ENCODE measurements at places on chromosomes 2 and 18. TPM values are rescaled to one million over a fixed set of nuclear protein-coding genes. Genes with fewer than 3 reads are reported as not detected.

DNA sequence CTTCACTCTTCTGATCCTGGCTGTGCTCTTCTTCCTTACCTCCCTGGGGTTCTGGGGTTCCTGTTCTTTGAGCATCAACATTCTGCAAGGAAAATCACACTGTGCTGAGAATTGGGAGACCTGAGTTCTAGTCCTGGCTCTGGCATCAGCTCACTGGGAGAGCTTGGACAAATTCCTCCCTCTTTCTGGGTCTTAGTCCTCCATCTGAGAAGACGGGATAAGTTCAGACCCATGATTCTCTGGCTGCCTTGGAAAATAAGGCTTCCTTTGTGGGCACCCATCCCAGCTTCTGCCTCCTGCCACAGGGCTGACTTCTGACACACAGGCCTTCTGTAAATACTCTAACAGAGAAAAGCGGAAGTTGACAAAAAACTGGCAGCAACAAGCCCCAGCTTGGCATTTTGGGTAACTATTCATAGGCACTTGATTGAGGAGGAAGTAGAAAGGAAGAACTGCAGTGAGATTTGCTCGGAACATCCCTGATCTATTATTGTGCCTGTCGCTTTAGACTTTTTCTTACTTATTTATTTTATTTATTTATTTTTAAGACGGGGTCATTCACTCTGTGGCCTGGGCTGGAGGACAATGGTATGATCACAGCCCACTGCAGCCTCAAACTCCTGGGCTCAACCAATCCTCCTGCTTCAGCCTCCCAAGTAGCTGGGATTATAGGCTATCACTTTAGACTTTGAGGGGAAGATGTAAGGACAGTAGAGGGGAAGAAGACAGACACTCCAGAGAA lies 7.9 kb downstream of the PCBP1 start:
- peak; percentile 84 for DNase-seq

- no peak for DNase-seq
These were observed 114.0 kb downstream of the SP3 start for GRCh38 chr2:173851141-173851641.

- peak; percentile 41 for DNase-seq
These were observed 32.0 kb downstream of the CENPO start for GRCh38 chr2:24824966-24825882.

DNA sequence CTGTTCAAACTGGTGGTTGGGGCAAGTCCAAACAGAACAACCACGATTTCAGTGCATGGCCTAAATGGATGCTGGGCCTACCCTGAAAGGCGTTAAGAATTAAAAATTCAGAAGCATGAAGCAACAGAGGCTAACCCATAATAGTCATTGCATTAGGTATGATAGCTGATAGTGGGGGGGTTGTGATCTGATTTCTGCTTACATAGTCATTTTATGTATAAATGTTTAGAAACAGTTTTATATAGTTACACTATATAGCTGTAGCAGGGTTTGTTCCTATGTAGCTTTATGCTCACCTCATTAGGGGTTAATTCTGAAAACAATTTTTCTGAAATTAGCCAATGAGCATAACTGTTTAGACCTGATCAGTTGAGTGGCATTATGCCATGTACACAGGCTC lies 9.6 kb downstream of the TAF1B start:
- no peak for DNase-seq

DNA sequence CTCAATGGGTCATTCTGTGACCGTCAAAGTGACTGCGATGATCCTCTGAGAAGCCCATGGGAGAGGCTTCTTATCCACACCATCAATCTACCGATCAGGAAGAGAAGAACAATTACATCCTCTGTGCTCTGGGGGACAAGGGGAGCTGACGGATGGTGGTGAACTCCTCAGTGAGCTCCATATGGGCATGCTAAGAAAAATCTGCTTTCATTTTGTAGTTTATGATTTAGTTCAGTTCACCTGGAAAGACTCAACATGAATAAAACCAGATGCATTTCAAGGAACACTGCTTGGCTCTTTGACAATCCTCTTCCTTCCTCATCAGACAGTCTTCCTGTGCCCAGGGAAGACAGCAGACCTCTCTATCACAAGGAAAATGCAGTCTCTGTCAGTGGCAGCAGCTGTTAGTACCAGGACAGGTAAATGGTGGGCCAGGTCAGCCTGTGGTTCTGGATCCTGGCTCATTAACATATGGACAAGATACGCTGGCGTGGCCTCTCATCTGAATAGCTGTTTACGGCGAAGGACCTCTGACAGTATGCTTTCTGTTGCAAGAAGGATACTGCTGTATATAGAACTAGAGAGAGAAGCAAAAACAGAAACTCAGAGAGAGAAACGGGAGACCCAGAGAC lies 176.9 kb downstream of the BCL2 start:
- DNase-seq = no peak

GRCh38 chr2:99689145-99689742 lies 199.4 kb upstream of the REV1 start:
- no peak for DNase-seq

DNA sequence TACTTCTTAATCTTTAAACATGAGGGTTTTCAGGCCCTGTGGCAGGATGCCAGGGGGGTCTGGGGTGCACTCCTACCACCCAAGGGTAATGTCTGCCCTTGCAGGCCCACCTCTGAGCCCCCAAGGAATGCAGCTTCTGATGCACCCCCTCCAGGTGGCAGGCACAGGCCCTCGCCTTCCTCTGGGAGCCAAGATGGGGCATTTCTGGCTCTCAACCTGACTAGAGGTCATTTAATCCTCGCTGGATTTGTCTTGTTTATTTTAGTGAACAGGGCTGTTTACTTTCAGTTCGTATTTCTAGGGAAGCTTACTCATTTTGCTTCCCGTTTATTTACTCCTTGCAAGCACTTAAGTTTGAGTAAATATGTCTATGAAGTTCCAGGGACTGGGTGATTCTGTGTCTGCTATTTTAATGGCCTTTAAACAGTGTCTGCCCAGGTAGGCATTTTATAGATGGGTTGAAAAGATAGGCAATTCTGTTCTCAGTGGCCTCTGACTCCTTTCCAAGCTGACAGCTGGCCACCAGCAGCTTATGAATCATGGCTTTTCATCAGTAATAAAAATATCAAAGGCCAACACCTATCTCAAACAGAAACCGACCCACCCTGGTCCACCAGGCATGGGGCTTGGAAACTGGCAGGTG lies 11.1 kb upstream of the DNPEP start:
- no peak for DNase-seq

DNA sequence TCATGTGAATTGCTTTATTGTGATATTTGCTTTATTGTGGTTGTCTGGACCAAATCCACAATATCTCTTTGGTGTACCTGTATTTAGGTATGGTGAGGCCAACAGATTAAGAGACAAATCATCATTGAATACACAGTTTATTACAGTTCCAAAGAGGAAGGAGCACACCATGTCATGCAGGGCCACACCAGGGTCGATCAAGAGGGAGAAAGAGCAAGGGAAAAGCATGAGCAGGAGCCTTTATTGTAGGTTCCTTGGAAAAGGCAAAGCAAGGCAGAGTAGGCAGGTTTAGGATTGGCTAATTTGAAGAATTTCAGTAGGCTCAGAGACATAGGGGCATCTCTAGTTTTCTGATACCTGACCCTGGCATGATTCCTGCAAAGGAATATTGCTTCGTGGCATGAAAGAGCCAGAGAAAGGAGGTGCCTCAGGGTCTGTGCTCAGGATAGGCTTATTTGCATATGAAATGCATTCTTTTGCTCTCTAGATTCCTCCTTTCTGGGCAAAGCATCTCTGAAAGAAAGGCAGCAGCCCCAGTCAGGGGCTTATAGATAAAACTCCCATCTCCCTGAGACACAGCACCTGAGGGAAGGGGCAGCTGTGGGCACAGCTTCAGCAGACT lies 214.2 kb upstream of the ERBB4 start:
- no peak for DNase-seq

- peak; percentile 51 for DNase-seq
These were observed 49.1 kb downstream of the POMC start for GRCh38 chr2:25119263-25119662.

- no peak for DNase-seq
These were observed 443.3 kb downstream of the SOCS6 start for GRCh38 chr18:70732188-70732587.

DNA sequence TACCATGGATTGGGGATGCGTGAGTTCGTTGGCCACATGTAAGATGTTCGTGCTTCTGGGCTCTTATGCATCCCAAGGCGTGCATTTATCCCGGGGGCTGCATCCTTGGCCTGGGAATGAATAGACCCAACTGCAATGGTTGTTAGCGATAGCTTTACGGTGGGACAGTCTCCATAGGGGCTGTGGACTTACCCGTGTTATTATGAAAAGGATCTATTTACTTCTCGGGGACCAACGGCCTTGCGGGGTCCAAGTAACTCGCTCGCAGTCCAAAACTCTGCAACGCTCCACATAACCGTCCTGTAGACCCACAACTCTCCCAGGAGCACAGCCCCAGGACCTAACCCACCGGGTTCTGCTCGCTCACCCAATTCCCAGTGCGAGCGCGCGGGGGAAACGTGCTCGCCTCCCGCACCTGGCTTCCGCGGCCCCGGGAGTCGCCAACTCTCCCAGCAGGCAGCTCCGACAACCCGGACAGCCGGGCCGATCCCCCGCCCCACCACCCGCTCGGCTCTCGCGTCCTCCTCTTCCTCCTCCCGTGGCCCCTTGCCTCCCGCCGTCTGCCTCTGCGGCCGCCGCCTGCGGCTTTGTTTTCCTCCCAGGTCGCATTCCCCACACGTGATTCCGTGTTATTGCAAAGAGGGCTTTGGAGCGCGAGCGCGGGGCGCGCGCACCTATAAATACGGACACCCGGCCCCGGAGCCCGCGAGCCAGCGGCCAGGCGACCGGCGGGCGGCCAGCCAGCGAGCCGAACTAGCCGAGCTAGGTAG lies at the start of gene CABLES1:
TSS of gene CABLES1 (plus strand) at position 706 of the 770 bp plus-strand sequence. CDS start 278 bp downstream, outside the sequence.
- peak; percentile 85 for DNase-seq

DNA sequence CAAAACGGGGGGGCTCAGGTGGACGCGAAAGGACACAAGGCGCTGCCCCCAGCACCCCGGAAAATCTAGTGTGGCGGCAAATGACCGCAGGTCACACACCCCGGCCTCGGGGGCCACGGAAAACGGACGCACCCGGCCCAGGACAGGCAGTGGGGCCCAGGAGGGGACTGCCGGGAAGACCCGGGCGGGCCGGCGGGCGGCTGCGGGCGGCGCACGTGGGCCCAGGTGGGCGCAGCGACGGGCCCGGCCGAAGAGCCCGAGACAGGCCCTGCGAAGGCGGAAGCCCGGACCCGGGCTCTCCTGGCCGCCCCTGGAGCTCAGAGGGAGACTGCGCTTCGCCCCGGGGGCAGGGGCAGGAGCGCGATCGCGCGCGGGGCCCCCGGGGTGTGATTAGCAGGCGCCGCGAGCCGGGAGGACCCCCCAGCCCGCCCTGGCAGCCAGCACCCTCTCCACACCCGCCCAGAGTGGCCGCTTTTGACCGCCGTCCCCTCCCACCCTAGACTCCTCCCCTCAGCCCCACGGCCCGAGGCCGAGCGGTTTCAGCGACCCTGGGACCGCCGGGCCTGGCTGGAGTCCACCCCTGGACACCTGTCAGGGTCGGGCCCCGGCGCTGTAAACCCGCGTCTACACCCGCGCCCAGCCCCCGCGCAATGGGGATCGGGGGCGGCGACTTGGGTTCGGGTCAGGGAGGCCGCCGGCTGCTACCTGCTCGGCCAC lies 773 bp downstream of the MBP start:
- DNase-seq = peak; percentile 94

DNA sequence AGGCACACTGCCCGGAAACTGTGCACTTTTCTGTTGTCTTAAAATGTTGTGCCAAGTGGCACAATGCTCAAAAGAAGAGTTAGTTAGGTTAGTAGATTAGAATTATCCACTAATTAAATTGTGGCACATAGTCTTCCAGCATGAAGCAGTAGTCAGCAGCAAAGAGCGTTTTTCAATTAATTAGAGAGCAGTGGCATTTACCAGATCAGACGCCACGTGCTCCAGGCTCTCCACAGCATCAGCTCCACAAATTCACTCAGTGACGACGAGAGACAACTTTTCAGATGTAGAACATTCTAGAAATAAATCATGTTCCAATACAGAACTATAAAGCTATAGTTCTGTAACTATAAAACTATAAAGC lies 16.4 kb upstream of the RTTN start:
- no peak for DNase-seq

GRCh38 chr2:74528600-74529356 lies 728 bp downstream of the AUP1 start:
- DNase-seq = no peak

- no peak for DNase-seq
These were observed 79.0 kb upstream of the TRIB2 start for GRCh38 chr2:12637754-12638153.

GRCh38 chr2:231312066-231312465 lies 83.4 kb upstream of the B3GNT7 start:
- no peak for DNase-seq

GRCh38 chr2:12684471-12684936 lies 32.2 kb upstream of the TRIB2 start:
- no peak for DNase-seq

DNA sequence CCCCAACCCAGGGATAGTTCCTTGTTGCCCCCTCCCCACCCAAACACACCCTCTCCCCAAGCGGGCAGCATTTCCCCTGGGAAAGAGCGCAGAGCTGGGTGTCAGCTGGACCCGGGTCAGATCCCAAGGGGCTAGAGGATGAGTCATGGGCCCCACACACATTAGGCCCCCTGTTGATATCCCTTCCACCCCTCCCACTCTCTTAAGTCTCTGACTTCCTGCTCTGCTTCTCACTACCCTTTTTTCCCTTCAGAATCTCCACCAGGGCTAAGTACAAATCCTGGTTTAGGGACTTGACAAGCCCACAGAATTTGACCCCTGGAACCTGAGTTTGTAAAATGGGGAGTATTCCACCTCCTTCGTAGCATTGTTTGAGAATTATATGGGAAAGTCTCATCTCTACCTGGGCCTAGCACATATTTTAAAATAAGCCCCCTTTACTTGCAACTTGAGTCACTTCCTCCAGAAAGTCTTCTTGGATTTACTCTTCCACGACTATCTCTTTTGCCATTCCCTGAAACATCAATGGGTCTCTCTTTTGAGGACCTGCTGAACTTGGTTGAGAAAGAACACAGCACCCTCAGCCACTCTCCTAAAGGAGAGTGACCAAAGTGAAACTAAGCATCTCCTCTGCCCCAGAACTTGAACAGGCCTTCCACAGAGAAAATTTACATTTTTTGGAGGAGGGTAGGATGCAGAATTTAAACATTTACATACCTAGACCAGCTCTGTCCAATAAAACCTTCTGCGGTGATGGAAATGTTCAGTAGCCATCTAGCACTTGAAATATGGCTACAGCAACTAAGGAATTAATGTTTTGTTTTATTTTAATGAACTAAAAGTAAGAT lies 4.7 kb downstream of the RTKN start:
- DNase-seq = peak; percentile 46

GRCh38 chr2:55268288-55268906 lies 634 bp downstream of the MTIF2 start:
- DNase-seq = no peak

FZD7 gene
- total RNA-seq = 1.9 TPM

CCDC74B gene
- total RNA-seq = not detected

TMEM198 gene
- total RNA-seq = 0.39 TPM

SPTBN1 gene
- 352 TPM for total RNA-seq

RNU2-63P gene
- 3.5 TPM for total RNA-seq

NOP58 gene
- 123 TPM for total RNA-seq

NETO1 gene
- 7.7 TPM for total RNA-seq

Measured in spleen (tissue), 13 donors.